Activated CD4-positive, alpha-beta memory T cell treated with anti-CD3 and anti-CD28 coated beads, Interleukin-2, amount 10 ng/mL, durations not matched to agents 7 days and 5 days (primary cell): ENCODE measurements at places on chromosomes 7 and 10.

GRCh38 chr7:105877736-105878135 lies 1.3 kb upstream of the ATXN7L1 start:
- peak overlapping the region; percentile 74 for H3K4me3 ChIP-seq
- peaks cover 20% of the 10 kb centered on the region for H3K27me3 ChIP-seq
- H3K36me3 ChIP-seq = peaks cover 6% of the 10 kb centered on the region

DNA sequence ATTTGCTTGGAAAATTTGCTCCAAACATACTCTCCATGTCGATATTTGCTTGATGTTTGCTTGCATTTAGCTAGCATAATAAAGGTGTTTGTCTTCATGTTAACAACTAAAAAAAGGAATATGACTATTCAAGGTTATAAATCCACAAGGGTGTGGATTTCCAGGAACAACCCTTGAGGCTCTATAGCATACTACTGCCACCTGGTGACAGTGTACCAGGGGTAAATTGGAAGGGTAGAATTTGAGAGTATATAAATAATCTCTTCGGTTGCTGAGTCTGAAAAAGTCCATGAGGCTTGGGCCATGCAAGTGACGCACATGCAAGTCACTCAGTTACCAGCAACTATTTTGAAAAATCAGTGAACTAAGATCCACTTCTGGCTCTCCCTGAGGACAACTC lies 68.4 kb downstream of the SLIT1 start:
- DNase-seq = no peak
- peaks cover 18% of the 10 kb centered on the region for H3K27me3 ChIP-seq
- H3K4me1 ChIP-seq = no peaks in the 10 kb centered on the region
- no peaks in the 10 kb centered on the region for H3K36me3 ChIP-seq
- H3K4me3 ChIP-seq = no peak overlapping the region
- H3K27ac ChIP-seq = no peak overlapping the region

GRCh38 chr10:92729886-92730285 lies 40.1 kb downstream of the HHEX start:
- no peak overlapping the region for H3K4me3 ChIP-seq
- peaks cover 23% of the 10 kb centered on the region for H3K27me3 ChIP-seq
- no peak overlapping the region for H3K27ac ChIP-seq
- no peak for DNase-seq
- no peaks in the 10 kb centered on the region for H3K4me1 ChIP-seq

DNA sequence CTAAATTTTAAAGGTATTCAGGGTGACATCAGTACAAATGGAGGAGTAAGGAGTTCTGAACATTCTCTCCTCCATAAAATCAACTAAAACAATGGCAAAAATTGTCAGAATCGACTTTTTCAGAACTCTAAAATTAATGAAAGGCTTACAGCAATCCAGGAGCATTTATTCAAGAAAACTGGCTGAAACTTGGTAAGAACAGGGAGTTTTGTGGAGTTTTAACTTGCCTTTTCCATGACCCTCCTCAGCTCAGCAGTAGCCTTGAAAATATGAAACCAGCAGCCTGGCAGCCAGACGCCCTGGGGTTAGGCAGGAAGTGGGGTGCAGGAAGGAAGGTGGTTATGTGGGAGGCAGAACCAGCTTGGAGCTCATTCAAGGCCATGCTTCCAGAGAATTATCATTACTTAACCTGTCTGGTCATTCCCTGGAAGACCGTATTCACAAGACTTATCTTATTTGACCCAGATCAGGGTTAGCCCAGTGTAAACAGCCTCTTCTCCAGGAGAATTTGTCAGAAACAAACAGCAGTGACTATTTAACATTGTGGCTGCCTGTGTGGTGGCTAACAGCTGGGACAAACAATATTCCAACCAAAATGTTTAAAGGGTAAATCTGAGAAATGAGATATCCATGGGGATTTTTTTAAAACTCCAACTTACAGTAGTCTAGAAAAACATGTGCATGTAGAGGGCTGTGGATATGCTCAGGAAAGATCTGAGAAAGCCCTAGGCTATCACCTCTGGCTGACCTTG lies 75.7 kb upstream of the MACROH2A2 start:
- DNase-seq = no peak
- no peaks in the 10 kb centered on the region for H3K36me3 ChIP-seq
- H3K27ac ChIP-seq = no peak overlapping the region
